ENCODE measurements at places on chromosomes 5 and 9.
A peak's percentile ranks its signal among the peaks of the same experiment; 100 is the strongest.

DNA sequence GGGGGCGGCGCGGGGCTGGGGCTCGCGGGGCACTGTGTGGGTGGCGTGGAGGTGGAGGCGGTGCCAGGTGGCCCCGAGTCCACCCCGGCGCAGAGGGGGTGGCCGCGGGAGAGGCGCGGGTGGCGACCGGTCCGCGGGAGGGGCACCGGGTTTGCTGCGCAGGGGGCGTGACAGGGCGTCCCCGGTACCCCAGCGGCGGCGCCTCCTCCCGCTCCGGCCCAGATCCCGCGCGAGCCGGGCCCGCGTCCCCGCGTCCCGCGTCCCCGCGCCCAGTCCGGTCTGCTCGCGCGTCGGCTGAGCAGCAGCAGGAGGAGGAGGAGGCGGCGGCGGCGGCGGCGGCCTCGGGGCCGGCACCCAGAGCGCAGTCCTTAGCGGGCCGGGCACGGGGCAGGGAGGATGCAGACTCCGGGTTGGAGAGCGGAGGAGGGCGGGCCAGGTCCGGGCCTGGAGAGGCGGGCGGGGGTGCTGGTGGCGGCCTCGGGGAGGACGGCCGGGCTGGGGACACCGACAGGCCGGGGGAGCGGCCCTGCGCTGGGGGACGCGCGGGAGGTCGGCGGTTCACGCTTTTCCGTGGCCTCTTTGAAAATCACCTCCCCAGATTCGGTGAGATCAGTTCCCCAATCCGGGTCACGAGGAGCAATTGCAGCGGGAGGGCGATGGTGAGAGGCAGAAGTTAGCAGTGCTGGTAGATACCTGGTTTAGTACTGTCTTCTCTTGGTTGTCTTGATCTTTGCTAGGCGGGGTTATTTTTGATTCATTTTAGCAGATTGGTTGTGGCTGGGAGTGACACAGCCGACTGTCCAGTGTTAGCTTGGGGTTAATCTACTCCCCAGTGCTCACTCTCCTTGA, 1.7 kb downstream of the TRIO start:
- peak; percentile 78 for DNase-seq

GRCh38 chr9:8917956-8918739, 1118.6 kb upstream of the DMAC1 start:
- DNase-seq: no peak

- no peak for DNase-seq
Measured at GRCh38 chr5:65883461-65883860, 42.9 kb upstream of the ERBIN start.

GRCh38 chr9:106757514-106757913, 105.5 kb upstream of the ZNF462 start:
- no peak for DNase-seq

DNA sequence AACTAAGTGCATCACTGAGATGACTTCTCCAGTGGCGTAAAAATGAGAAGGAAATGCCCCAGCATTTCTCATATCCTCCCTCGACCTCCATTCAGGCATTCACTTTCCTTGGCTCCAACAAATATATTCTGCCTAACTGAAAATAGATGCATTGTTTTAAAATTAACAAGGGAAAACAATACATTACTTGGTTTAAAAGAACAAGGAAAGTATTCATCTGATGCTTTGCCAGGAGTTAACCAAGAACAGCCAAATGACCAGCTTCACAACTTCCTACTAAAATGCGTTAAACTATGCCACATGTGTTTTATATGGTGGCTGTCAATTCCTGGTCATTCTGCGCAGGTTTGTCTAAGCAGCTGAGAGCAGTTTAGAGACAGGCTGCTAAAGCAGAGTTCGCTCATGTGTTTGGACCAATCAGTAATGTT, 121.4 kb downstream of the GNAQ start:
- no peak for DNase-seq

DNA sequence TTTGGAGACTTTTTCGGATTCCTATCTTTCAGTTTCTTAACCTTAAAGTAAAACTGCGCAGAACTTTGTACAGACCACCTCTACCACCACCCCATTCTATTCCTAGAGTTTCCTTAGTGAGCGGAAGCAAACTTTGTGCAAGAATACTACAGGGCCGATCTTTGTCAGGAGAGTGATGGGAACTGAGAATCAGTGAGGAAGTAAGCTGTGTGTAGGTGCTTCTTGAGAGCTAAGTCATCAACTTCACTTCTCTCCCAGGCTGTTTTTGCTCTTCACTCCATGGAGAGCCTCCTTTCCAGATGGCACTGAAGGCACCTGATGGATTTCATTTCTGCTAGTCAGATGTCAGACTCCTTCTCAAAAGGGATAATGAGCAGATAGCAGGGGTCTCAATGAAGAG, 127.3 kb downstream of the SPATA31D1 start:
- no peak for DNase-seq

GRCh38 chr5:43017428-43017815, 22.7 kb downstream of the ANXA2R start:
- DNase-seq: no peak

GRCh38 chr5:67350618-67351201, 154.1 kb upstream of the CD180 start:
- DNase-seq: no peak

- no peak for DNase-seq
Measured at GRCh38 chr5:91076138-91076537, 307.0 kb downstream of the ARRDC3 start.

DNA sequence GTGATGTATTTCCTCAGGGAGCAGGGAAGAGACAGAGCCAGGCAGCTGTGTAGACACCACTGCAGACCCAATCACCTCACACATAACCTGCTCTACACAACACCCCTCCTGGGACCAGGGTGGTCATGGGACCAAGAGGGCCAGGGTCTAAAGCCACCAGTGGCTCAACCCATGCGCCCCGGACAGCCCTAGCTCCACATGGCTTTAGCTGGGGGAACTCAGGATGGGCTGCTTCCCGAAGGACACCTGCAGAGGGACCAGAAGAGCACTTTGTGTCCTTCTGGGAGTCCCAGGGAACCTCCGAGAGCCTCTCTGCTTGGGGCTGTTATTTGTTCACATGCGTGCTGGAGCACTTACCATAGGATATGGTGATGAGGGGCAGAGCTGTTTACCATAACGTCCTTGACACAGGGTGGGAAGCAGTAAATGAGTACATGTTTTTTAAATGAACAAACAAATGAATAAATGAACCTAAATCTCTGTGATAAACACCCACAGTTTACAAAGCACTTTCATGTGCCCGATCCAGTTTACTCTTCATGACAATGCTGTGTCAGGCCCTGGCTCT, 12.3 kb downstream of the SEPTIN8 start:
- no peak for DNase-seq

GRCh38 chr5:142878111-142878510, 107.9 kb downstream of the ARHGAP26 start:
- no peak for DNase-seq

GRCh38 chr9:105971986-105972385, 277.6 kb downstream of the TMEM38B start:
- no peak for DNase-seq

DNA sequence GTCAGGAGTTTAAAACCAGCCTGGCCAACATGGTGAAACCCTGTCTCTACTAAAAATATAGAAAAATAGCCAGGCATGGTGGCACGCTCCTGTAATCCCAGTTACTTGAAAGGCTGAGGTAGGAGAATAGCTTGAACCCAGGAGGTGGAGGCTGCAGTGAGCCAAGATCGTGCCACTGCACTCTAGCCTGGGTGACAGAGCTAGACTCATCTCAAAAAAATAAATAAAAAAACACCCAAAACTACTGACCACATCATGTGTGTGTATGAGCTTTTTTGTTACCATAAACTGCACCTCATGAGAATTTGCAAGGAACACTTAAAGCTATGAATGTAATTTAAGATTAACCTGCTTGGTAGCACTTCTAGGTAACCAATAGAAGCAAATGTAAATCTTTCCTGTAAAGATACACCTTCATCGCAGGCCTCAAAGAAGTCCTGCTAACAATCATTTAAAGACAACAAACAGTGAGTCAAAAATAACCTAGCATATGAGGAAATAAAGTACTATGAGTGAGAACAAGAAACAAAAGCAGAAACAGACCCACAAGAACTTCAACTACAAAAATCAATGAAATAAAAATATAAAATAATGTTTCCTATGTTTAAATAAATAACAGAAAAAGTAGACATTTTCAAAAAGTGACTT, 13.0 kb downstream of the SLC38A9 start:
- no peak for DNase-seq

GRCh38 chr5:174083056-174083827, 37.7 kb downstream of the NSG2 start:
- no peak for DNase-seq

- no peak for DNase-seq
Measured at GRCh38 chr9:76456202-76456926, 2.6 kb upstream of the GCNT1 start.

- no peak for DNase-seq
Measured at GRCh38 chr9:85421641-85422040, 320.1 kb downstream of the AGTPBP1 start.

Data from left forelimb (tissue), 1 donor.